ENCODE measurements at places on chromosomes 3 and 15. TPM values are rescaled to one million over a fixed set of nuclear protein-coding genes. Genes with fewer than 3 reads are reported as not detected.

ARHGEF26 gene
- total RNA-seq = 0.65 TPM

UROC1 gene
- not detected for total RNA-seq

SAMMSON gene
- total RNA-seq = not detected

DPH3 gene
- 21.9 TPM for total RNA-seq

DAZL gene
- total RNA-seq = not detected

CHST14 gene
- 18.6 TPM for total RNA-seq

GLDN gene
- total RNA-seq = not detected

RAB6B gene
- 0.98 TPM for total RNA-seq

CRABP1 gene
- not detected for total RNA-seq

IMPDH2 gene
- total RNA-seq = 292 TPM

WDR49 gene
- total RNA-seq = under 0.01 TPM

CCR9 gene
- total RNA-seq = not detected

EPM2AIP1 gene
- total RNA-seq = 14.0 TPM

CDHR4 gene
- total RNA-seq = not detected

AADAC gene
- total RNA-seq = 0.86 TPM

IL16 gene
- total RNA-seq = 0.98 TPM

ANKDD1A gene
- 2.6 TPM for total RNA-seq

TMC3 gene
- total RNA-seq = not detected

KBTBD8 gene
- total RNA-seq = 3.5 TPM

PLA2G4E gene
- total RNA-seq = not detected

SLC2A2 gene
- not detected for total RNA-seq

COL6A6 gene
- not detected for total RNA-seq

LRTM1 gene
- not detected for total RNA-seq

PRSS50 gene
- not detected for total RNA-seq

GPR149 gene
- total RNA-seq = not detected

GPR62 gene
- under 0.01 TPM for total RNA-seq

USP13 gene
- 16.9 TPM for total RNA-seq

CLRN1 gene
- not detected for total RNA-seq

KIF15 gene
- total RNA-seq = 8.8 TPM

SI gene
- not detected for total RNA-seq

CD96 gene
- not detected for total RNA-seq

RCCD1 gene
- 7.8 TPM for total RNA-seq

RAB43 gene
- 43.1 TPM for total RNA-seq

PLA1A gene
- 1.3 TPM for total RNA-seq

HIGD2B gene
- not detected for total RNA-seq

PLCB2 gene
- total RNA-seq = 1.1 TPM

GOLGA8N gene
- 1.8 TPM for total RNA-seq

CTDSPL gene
- total RNA-seq = 33.7 TPM

MCTP2 gene
- 3.2 TPM for total RNA-seq

GALNT15 gene
- 19.9 TPM for total RNA-seq

NMNAT3 gene
- 0.76 TPM for total RNA-seq

RETNLB gene
- total RNA-seq = not detected

STRIT1 gene
- total RNA-seq = not detected

STXBP5L gene
- total RNA-seq = not detected

SLC28A1 gene
- total RNA-seq = not detected

MLF1 gene
- 7.5 TPM for total RNA-seq

CACNA2D3 gene
- not detected for total RNA-seq

PYGO1 gene
- 3.1 TPM for total RNA-seq

TARS3 gene
- total RNA-seq = 8.8 TPM

ITIH1 gene
- total RNA-seq = not detected

IQCF5 gene
- not detected for total RNA-seq

DPPA4 gene
- total RNA-seq = not detected

SSUH2 gene
- 0.10 TPM for total RNA-seq

GP9 gene
- total RNA-seq = not detected

IMP3 gene
- 64.3 TPM for total RNA-seq

CCR3 gene
- total RNA-seq = not detected

DUT gene
- total RNA-seq = 39.2 TPM

Data from vein endothelial cell (primary cell).